ENCODE measurements at places on chromosomes 3 and 15. TPM values are rescaled to one million over a fixed set of nuclear protein-coding genes. Genes with fewer than 3 reads are reported as not detected.

Gene GDPGP1
- 11.2 TPM for total RNA-seq

Gene AMIGO3
- total RNA-seq = 1.8 TPM

- no peak for DNase-seq
Measured at GRCh38 chr3:53989946-53990345, 98.3 kb upstream of the SELENOK start.

GRCh38 chr15:45653702-45654424 is 19.0 kb downstream of the SQOR start:
- no peak for DNase-seq

DNA sequence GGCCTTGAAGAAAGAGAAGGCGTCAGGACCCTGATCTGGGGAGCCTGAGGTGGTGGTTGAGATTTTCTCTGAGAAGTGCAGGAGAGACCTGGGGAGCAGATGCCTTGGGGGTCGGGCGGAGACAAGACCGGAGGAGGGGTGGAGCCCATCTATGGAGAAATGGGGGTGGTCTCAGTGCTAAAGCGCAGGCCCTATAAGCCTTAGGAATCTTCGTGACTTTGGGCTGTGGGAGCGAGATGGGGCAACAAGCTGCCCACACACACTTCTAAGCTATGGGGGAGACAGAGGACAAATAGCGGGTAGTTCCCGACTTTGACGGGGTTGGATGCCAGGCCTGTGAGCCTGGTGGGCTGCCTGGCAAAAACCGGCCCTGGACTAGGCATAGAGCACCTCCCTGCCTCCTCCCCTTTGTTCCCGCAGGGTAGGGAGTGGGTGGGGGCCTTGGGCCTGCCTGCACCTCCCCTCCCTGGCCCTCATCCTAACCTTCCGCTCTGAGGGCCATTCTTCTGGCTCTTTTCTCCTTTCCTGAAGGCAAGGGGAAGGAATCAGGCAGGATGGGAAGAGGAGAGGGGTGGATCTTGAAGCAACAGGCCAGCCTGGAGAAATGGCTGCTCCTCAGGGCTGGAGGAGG is 880 bp downstream of the NISCH start:
- no peak for DNase-seq
